Thymus (tissue), 14 donors: ENCODE measurements at places on chromosomes 4 and X. TPM values are rescaled to one million over a fixed set of nuclear protein-coding genes. Genes with fewer than 3 reads are reported as not detected.

The ZMAT1 gene
- total RNA-seq, result 5.1 TPM

The ZXDA gene
- 3.5 TPM for total RNA-seq

The FHDC1 gene
- total RNA-seq, result 0.33 TPM

The NAA15 gene
- total RNA-seq, result 31.4 TPM

The MAGEA12 gene
- total RNA-seq, result not detected

The BBS12 gene
- 3.9 TPM for total RNA-seq

The CENPVL3 gene
- total RNA-seq, result 0.14 TPM

The MUC7 gene
- not detected for total RNA-seq

The VSIG4 gene
- 2.1 TPM for total RNA-seq

The NHSL2 gene
- 0.80 TPM for total RNA-seq

The CLCN3 gene
- total RNA-seq, result 18.6 TPM

The SOX3 gene
- 0.05 TPM for total RNA-seq

The RS1 gene
- 0.05 TPM for total RNA-seq

The STOX2 gene
- 5.3 TPM for total RNA-seq

The PCSK1N gene
- 0.33 TPM for total RNA-seq

The DUSP9 gene
- total RNA-seq, result 1.7 TPM

The XAGE2 gene
- total RNA-seq, result not detected

The TAF1 gene
- total RNA-seq, result 22.9 TPM

The PDZD4 gene
- total RNA-seq, result 0.61 TPM
